ENCODE measurements at places on chromosomes 7 and 10.
A peak's percentile ranks its signal among the peaks of the same experiment; 100 is the strongest.

DNA sequence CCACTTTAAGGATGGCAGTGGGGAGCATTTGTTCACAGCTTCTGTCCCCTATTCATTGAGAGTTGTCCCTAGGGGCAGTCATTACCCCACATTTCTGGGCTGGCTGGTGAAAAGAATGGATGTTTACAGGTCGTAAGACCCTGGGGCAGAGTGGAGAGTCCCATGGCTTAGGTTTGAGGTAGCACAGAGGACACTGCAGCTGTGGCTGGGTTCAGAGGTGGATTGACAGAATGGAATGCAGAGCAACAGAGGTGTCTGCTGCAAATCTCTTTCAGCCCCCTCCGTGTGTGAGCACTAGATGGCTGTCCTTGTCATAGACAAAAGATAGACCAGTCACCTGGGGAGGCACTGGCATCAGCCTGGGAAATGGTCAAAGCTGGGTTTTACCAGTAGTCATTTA, 141.9 kb downstream of the CACNB2 start:
- no peak for DNase-seq

DNA sequence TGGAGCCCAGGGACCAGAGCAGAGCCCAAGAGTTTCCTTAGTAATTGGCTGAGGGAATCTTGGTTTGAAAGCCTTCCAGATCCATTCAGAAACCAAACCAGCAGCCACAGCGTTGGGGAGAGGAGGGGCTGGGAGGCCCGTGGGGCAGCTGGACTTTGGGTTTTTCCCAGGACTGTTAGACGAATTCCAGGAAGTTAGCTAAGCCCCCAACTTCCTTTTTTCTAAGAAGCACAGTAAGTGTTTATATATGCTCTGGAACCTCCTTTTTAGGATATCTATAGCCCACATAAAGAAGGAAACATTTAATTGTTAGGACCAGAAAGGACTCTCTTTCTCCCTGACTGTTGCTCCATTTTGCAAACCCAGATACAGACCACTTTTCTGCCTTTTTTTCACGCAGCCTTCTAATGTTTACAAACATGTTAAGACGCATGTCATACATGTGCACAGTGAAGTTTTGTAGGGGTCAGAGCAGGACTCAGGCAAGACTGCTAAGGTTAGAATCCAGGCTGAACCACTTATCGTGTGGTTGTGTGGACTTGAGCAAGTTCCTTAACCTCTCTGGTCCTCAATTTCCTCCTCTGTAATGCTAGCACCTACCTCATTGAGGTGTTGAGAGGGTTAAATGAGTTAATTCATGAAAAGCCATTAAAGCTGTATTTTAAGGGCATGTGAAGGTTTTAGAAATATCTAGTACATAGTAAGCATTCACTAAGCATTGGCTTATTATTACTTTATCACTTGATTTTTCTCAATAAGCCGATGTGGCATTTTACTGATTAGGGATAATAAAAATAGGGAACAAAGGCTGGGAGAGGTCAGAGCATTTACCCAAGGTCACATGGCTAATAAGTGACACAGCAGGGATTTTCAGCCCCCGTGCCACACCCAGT, 42.4 kb downstream of the TBATA start:
- DNase-seq: no peak

DNA sequence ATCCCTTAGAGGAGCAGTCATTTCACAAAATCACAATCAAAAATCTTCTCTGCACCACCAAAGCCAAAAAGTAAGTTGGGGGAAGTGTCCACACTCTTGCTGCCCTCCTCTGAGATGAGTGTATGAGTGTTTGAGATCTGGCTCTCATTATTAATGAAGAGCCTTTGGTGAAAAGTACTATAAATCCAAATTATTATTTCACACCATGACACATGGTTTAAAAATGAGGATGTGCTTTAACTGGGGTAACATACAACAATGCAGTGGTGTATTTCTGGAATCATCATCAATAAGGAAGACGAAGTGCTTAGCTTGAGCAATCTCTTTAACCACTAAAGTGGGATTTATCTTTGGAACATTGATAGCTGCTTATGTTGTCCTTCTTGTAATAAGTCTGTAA, 114.2 kb upstream of the ADAM12 start:
- no peak for DNase-seq

- DNase-seq: no peak
Measured at GRCh38 chr10:120098232-120098930, 205.9 kb downstream of the SEC23IP start.

- DNase-seq: peak; percentile 35
Measured at GRCh38 chr7:75866489-75867389, 12.1 kb upstream of the RHBDD2 start.

Measured in central memory CD4-positive, alpha-beta T cell (primary cell).